Cardiac ventricle fibroblast (primary cell): ENCODE measurements at places on chromosomes 7 and 10. TPM values are rescaled to one million over a fixed set of nuclear protein-coding genes. Genes with fewer than 3 reads are reported as not detected.

Gene CPSF4
- 14.2 and 29.7 TPM in 2 replicates for total RNA-seq

Gene TMEM273
- 0.12 TPM in 1 of 2 replicates, not detected in the other for total RNA-seq

Gene UBN2
- total RNA-seq: 4.9 and 6.0 TPM in 2 replicates

Gene SPDYE8
- total RNA-seq: not detected in 2 replicates

Gene FEZF1
- total RNA-seq: not detected in 2 replicates

Gene WDFY4
- total RNA-seq: not detected in 2 replicates

Gene KLF14
- total RNA-seq: not detected in 2 replicates

Gene DPY19L1
- 29.1 and 31.5 TPM in 2 replicates for total RNA-seq

Gene MMP21
- total RNA-seq: 0.15 TPM in 1 of 2 replicates, not detected in the other

Gene AKR1C2
- 141 and 144 TPM in 2 replicates for total RNA-seq

Gene CD36
- total RNA-seq: 38.1 and 60.9 TPM in 2 replicates

Gene TASOR2
- total RNA-seq: 38.3 and 41.1 TPM in 2 replicates

Gene OSBPL3
- total RNA-seq: 3.0 and 3.1 TPM in 2 replicates

Gene ADCYAP1R1
- total RNA-seq: 0.69 and 1.2 TPM in 2 replicates

Gene VAX1
- total RNA-seq: not detected in 2 replicates

Gene BMPR1A
- 21.6 and 25.3 TPM in 2 replicates for total RNA-seq

Gene NPSR1
- total RNA-seq: not detected in 2 replicates

Gene CDHR1
- total RNA-seq: 0.06 TPM in 1 of 2 replicates, not detected in the other

Gene NPFFR1
- not detected in 2 replicates for total RNA-seq

Gene NFE2L3
- total RNA-seq: 0.29 and 1.6 TPM in 2 replicates

Gene DENND11
- total RNA-seq: 3.6 and 4.0 TPM in 2 replicates

Gene ITPRID1
- total RNA-seq: not detected in 2 replicates

Gene LIPF
- not detected in 2 replicates for total RNA-seq

Gene LIPJ
- not detected in 2 replicates for total RNA-seq

Gene SPDYE2
- not detected in 2 replicates for total RNA-seq

Gene RTKN2
- not detected in 2 replicates for total RNA-seq

Gene LSM5
- total RNA-seq: 8.6 and 10.2 TPM in 2 replicates

Gene TMEM270
- total RNA-seq: not detected in 2 replicates

Gene BAIAP2L1
- total RNA-seq: 1.6 and 4.4 TPM in 2 replicates

Gene SFTPA2
- not detected in 2 replicates for total RNA-seq

Gene MUC12
- 0.54 TPM in 1 of 2 replicates, not detected in the other for total RNA-seq

Gene AKR1C1
- 475 and 603 TPM in 2 replicates for total RNA-seq

Gene ARHGAP12
- total RNA-seq: 12.4 and 16.6 TPM in 2 replicates

Gene PALD1
- 2.8 and 2.9 TPM in 2 replicates for total RNA-seq

Gene PAXIP1
- 6.6 and 7.1 TPM in 2 replicates for total RNA-seq
